Adipocyte (in vitro differentiated cells): ENCODE measurements at places on chromosomes 13 and 19.

- peak; percentile 98 for DNase-seq
These were observed 15.1 kb downstream of the CCDC124 start for GRCh38 chr19:17947815-17948513.

GRCh38 chr13:64817691-64818090 lies 2412.4 kb downstream of the PCDH9 start:
- DNase-seq, result peak; percentile 60

GRCh38 chr13:98801626-98802418 lies 49.4 kb upstream of the SLC15A1 start:
- DNase-seq, result no peak

DNA sequence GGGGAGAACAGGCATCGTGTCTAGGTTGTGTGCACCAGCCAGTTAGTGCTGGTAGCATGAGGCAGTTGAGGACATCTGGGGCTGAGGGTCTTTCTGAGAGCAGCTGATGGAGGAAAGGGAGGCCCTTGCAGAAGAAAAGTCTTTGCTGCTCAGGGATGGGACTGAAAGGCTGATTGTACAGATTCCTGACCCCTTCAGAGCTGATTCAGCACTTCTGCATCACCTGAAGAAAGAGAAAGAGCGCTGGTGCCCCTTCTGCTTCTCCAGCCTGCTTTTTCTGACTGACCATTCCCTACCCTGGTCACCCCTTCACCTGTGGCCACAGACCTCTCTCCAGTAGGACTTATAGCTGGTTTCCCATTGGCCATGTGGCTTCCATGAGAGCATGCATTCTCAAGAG lies 476.2 kb downstream of the TSHZ3 start:
- no peak for DNase-seq

- DNase-seq, result no peak
These were observed 52.0 kb downstream of the COMP start for GRCh38 chr19:18738961-18739690.

- DNase-seq, result peak; percentile 43
These were observed 623 bp upstream of the C5AR1 start for GRCh38 chr19:47309038-47309437.

GRCh38 chr13:43239275-43239840 lies 216.0 kb downstream of the DNAJC15 start:
- no peak for DNase-seq

DNA sequence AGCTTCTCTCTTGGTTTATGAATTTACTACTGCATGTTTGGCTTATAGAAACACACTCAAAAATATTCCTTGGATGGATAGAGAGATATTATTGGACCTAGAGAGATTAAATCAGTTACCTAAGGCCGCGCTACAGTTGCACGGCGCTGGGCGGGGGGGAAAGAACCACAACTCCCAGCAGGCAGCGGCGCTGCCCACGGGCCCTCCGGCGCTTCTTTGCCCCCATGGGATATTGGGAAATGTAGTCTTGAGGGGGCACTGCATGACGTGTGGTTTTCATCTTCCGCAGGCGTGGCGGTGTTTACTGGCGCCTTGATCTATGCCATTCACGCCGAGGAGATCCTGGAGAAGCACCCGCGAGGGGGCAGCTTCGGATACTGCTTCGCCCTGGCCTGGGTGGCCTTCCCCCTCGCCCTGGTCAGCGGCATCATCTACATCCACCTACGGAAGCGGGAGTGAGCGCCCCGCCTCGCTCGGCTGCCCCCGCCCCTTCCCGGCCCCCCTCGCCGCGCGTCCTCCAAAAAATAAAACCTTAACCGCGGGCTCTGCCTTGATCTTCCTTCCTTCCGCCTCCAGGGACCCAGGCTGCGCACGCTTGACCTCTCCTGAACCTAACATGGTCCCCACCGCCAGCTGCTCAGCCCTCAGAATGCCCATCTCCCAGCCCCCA lies 4.8 kb downstream of the EMP3 start:
- no peak for DNase-seq

DNA sequence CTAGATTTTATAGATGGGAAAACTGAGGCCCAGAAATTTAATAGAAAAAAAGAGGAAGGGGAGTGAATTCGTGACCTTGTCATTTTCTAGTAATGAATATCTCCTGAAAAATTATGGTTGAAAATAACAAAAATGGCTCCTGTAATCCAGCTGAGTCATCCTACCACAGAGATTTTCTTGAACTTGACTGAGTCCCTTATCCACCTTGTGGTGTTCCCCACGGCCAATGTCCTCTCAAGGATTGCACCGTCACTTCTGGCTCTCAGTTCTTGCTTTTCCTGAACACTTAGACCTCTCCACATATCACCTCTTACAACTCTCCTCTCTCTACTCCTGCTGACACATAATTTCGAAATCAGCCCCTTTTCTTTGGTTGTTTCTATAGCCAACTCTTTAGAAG lies 1.2 kb upstream of the KATNAL1 start:
- peak; percentile 49 for DNase-seq

GRCh38 chr19:33960566-33960965 lies 163.9 kb downstream of the KCTD15 start:
- DNase-seq, result no peak

DNA sequence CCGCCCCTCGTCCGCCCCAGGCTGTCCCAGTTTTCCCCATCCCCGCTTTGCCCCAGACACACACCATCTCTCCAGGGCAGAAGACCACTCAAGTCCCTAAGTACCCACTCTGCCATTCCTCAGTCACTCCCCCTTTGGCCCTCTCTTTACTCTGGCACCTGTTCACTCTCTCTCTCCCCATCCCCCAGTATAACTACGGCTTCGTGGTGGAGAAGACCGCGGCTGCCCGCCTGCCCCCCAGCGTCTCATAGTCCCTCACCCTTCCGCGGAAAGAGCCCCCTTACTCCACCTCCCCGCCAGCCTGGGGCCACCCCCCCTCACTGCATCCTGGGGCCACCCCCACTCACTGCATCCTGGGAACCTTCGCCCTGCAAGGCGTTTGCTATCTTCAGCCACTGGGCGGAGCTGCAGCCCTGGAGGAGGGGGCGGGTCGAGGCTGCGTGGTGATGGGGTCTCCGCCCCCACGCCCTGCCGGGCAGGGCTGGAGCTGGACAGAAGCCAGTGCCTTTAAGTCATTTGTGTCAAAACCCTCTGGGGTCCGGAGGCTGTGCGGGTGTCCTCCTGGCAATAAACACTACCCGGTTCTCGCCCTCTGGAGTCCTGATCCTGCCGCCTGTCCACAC lies 5.0 kb downstream of the MVB12A start:
- peak; percentile 19 for DNase-seq
